DMS53 (cell line): ENCODE measurements at places on chromosomes 13 and 19.

DNA sequence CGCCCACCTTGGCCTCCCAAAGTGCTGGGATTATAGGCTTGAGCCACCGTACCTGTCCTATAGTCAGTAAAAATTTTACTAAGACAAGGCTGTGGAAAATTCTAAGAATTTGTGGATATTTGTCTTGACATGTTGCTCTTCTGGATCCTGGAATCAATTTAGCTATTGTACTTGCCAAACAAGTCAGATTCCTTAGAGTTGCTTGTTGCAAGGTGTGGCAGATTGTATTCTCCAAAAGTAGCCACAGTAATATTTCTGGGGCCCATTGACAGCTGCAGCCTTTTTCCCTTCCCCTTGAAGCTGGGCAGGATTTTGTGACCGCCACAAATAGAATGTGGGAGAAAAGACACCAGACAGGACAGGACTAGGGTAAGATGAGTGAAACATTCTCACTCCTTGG, 98.8 kb upstream of the TMTC4 start:
- DNase-seq = no peak

DNA sequence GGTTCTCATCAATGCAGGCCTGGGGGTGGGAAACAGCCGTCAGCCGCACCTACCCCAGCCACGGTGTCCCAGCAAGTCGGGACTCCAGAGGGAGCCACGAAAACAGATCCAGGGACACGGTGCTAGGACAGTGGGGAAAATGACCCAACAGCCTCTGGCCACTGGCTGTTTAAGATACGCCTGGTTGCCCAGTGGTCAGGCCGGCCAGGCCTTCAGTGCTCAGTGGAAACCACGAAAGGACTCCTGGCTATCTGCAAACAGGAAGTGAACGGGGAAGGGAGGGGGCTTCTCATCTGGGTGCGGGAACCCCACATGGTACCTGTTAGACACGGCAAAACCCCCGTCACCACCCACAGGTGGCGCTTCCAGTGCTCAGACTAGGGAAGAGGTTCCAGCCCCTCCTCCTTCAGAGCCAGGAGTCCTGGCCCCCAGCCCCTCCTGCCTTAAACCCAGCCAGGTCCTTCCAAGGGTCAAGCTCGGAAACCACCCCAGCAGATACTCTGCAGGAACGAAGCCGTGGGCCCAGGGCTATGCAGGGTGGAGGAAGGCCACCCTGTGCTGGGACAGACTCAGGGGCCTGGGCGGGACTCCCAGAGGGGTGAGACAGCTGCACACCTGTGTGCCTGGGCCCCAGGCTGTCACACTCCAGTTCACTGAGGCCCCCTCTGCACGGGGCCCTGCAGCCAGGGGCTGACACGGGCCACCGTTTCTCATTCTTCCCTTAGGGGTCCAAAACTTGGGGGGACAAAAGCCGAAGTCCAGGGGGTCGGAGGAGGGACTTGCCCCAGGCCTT, 4.5 kb downstream of the PPP1R12C start:
- DNase-seq = no peak

DNA sequence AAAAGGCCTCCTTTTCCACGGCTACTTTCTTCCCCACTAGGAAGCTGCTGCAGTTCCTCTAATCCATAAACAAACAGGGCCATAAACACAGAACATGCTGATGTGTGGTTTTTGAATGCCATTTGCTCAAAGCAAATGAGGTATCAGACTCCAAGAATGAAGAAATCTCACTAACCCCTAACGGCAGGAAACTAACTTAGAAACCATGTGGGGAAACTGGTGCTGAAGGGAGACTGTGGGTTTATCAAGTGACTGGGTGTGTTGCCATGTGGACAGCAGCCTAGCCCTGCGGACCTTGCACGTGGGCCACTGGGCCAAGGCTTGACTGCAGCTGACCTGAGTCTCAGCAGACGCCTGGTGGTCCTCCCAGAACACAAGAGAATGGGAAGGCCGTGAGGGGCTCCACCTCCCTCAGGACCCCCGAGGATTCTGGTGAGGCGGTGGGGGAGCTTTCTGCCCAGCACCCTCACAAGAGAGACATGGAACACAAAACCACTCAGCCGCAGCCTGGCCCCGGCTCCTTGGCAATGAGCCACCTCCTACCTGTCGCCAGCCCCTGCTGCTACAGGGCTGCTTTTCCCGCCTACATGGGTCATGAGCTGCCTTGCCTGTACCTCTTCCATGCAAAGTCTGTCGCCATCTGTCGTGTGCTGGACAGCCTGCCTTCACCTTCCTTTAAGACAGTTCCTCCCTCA, 10.6 kb downstream of the SLC15A1 start:
- DNase-seq = no peak

- DNase-seq = no peak
Measured at GRCh38 chr13:53562419-53562818, 533.8 kb downstream of the OLFM4 start.

- DNase-seq = peak; percentile 89
Measured at GRCh38 chr13:25114220-25114619, 18.3 kb downstream of the PABPC3 start.

DNA sequence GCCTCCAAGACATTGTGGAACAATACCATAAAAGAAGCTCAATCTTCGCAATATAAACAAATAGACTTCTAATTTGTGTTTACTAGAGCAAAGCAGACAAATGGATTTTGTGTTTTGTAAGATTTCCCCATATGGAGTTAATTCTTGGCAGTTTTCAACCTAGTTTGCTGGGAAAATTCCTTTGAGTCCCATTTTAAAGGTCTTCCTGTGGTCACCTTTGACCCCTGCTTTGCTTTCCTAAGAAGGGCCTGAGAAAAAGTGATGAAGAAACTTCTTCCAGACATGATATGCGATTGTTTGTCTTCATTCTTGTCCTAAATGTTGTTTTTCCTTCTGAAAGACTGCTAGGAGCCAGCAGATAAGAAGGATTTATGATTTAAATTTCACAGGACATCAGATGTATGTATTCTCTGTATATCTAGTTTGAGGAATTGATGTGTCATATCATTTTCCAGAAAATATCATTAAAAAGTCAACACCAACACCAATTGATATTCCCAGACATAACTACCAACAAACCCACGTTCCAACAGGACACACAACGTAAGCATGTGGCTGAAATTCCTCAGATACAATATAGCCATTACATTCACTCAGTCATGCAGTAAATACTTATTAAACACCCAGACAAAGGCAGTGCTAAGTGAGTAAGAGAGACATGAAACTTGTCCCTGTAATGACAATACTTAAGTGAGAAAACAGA, 276.4 kb downstream of the LHFPL6 start:
- no peak for DNase-seq

DNA sequence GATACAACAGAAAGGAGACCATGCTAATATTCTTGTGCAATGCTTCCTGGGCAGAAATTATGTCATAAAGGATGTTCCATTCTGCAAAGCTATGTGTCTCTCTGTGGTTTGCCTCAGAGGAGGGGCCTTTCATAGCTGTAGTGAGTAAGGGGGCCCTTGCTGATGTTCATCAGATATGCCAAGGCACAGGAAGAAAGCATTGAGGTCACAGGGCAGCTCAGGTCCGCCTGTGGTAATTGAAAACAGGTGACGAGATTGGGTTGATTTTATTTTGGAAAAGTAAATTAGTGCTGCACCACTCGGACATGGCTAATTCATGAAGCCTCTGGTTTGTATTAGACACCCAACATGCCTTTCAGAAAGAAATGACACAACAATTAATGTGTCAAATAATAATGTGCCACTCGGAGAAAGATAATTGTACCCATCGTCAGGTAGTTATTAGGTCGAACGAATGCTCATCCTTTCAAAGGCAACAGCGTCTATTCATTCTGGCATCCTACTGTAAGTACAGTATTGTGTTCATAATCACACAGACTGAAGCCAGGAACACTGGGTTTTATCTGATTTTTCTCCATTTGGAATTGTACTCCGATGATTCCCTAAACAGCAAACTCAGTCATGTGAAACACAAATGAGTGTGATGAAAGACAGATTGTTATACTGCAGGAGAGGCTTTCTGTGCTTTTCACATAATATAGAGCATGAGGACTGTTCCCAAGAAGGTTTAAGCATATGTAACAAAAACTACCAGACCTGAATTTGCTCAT, 421.6 kb upstream of the KLF12 start:
- no peak for DNase-seq

DNA sequence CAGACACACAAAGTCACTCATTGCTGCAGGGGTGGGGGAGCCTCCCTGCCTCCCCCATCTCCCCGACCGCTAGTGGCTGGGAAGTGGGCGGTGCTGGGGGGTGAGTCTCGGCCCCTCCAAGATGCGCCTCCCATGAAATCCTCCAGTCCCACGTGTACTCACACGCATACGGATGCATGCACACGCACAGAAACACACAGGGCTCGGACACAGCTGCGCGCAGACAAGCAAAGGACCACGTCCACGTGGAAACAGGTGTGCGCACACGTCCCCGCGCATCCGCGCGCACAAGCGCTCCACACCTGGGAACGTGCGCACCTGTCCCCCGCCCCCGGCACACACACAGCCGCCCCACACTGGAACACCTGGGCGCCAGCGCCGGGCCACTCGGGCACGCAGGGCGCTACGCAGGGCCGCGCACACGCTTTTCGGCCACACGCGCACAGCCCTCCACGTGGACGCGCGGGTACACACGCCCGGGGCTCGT, 687 bp downstream of the MATK start:
- no peak for DNase-seq
